ENCODE measurements at places on chromosomes 3 and 15. TPM values are rescaled to one million over a fixed set of nuclear protein-coding genes. Genes with fewer than 3 reads are reported as not detected.

The SOX2 gene
- polyA plus RNA-seq = not detected

- DNase-seq = no peak
These were observed 22.3 kb upstream of the TRIM59 start for GRCh38 chr3:160471892-160472291.

The FBXO40 gene
- not detected for polyA plus RNA-seq

DNA sequence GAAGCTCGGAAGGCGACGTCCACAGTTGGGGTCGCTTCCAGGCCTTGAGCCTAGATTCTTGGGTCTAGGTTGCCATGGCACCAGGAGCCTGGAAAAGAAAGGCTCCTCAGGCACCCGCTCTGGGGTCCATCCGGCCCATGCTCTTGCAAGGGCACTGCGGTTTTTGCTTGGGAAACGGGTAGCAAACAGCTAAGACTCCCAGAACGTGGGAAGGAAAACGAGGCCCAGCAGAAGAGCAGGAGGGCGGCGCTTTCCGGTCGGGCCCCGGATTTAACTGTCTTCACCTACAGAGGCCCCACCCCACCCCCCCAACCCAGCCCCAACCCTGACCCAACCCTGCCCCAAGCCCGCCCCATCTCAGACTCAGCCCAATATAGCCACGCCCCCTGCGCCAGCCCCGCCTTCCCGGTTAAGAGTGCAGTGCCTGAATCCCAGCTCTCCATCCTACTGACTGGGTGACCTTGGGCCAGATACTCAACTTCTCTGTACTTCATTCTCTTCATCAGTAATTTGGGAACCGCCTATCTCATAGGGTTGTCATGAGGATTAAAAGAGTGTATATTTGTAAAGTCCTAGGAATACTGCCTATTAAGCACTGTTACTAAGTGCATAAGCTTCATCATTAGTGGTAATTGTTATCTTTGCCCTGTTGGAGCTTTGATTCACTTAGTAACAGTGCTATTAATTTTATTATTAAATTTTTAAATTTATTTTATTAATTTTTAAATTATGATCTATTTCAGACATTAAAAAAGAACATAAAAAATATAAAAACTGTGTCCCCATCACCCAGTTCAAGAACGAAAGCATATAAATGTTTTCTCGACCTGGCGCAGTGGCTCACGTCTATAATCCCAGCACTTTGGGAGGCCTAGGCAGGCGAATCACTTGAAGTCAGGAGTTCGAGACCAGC lies 28.4 kb upstream of the SMAD6 start:
- DNase-seq = no peak

The TBCCD1 gene
- 10.5 TPM for polyA plus RNA-seq

The EAF1 gene
- polyA plus RNA-seq = 11.0 TPM

Measured in AG04450 (cell line).